ENCODE measurements at places on chromosomes 2 and 18.

DNA sequence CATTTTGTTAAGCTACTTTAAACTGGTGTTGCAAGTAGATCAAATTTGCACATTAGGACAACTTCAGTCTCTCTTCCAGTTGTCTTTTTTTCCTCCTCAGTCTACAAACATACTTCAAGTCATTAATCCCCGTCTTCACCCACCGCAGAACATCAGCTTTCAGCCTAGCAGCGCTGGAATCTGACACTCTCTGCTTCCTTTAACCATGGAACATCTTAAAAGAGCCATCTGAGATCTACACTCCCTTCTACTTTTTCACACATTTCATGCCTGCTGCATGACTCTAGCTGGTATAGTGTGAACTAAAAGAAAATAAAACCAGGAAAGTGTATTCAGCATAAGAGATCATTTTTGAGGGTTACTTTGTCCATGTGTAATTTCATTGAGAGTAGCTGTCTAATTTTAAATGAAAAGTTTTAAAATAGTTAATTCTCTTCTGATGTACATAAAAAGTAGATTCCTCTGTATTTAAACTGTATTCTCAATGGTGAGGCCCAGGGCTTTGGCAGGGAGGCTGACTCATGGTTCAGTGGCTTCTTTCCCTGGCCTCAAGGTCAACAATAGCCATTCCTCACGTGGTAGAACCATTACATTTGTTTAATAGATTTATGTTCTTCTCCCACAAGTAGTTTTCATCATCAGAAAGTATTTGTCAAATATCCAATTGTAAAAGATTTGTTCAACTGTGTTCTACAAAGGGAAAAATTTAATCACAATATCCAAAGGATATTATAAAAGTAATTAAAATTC, 16.5 kb downstream of the SGPP2 start:
- no peak for DNase-seq

DNA sequence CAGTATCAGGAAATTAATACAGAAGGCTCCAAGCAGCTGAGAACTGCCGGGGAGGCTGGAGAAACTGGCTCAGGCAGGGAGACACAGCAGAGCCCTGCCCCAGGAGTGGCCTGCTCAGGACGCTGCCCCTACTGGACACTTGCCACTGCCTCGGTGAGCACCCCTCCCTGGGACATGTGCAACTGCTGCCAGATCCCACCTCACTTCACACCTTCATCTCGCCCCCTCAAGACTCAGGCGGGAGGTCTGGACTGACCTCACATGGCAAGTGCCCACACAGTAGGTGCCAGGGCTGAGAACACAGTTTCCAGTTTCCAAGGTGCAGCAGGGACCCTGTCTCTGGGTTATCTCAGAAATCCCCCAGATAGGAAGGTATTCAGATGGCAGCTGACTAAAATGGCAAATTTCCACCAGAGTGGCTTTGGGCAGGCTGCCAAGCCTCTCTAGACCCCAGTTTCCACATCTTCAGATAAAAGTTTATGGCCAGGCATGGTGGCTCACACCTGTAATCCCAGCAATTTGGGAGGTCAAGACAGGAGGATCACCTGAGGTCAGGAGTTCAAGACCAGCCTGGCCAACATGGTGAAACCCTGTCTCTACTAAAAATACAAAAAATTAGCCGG, 33.7 kb upstream of the LBH start:
- no peak for DNase-seq

DNA sequence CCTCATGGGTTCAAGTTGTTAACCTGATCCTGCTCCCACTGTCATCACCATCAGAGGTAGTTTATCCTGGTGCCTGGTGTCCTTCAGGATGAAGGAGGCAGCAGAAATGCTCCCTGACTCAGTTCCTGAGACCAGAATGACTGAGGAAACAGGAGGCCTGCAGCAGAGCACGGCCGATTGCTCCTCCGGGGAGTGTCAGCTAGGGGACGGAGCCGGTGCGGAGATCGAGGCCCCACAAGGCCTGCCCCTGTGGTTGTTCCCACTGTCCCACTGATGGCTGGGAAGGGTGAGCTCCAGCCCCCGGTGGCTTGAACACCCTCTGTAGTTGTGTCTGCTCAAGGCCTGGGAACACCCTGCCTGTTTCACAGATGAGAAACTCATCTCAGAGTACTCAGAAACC, 45.6 kb downstream of the SH3BP4 start:
- DNase-seq = no peak

DNA sequence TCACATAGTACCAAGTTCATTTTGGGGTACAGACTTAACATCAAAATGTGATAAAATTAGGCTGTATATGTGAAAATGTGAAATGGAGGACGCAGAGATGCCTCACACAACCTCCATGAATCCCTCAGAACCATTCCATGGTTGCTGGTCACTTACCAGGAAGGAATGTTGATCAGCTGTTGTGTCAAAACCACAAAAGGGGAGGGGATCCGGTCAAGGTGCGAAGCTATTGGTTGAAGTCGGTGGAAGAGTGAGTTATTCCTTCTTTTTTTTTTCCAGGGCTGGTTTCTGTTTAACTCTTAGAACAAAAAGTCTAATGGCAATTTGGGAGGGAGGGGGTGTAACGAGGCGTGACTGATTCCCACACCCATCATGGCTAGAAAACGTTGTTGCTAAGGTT, 32.3 kb upstream of the REG3A start:
- no peak for DNase-seq

DNA sequence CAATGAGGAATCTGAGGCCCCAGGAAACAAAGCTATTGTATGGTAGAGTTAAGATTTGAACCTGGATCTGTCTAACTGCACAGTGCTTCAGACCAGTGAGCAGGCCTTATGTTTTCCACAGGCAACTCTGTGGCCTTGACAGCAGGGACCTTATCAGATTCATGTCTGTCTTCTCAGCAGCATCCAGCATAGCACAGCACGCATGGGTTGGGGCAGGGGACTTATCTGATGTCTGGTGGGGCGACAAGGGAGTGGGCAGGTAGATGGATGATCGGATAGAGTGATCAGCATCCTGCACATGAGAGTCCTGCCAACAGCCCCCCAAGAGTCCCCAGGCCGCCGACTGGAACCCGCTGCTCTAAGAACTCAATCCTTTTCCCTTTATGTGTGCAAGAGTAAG, 28.7 kb upstream of the KCNF1 start:
- no peak for DNase-seq

- DNase-seq = no peak
Measured at GRCh38 chr18:6941996-6942395, 175.6 kb downstream of the LAMA1 start.

DNA sequence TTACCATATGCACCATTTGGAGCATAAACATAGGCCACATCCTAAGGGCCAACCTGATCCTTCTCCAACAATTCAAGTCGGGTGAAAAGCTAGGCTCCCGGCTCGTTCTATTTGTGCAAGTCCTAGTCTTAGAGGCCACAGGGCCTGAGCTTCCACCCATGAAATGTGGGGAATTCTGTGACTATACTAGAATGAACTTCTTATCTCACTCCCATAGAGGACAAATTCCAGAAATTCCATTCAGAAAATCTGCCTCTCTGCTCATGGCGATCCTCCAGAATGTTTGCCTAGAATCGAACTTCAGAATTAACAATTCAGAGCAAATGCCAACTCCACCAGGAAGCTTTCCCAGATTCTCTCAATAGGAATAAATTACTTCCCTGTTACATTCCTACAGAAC, 187.9 kb downstream of the BCL11A start:
- DNase-seq = no peak

DNA sequence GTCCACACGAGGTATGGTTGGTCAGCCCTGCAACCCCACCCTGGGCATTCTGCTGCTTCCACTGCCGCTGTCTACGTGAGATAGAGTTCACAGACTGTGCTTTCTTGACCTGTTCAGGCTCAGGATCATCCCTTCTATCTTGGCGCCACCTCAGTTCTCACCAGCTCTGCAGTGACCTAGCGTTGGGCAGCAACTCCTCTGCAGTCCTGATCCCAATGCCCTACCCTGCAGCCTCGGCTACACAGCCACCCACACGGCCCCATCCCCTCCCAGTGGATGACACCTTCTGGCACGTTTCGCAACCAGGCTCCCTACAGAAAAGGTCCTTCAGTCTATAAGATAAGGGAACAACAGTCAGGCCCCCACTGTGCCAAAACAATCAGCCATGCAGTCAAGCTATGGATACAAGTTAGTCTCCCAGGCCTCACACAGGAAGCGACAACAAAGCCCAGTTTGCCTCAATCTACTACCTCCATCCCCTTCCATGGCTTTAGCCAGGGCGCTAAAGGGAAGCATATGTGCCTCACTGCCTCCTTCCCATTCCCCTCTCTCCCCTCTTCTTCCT, 317.9 kb upstream of the PKDCC start:
- DNase-seq = no peak

DNA sequence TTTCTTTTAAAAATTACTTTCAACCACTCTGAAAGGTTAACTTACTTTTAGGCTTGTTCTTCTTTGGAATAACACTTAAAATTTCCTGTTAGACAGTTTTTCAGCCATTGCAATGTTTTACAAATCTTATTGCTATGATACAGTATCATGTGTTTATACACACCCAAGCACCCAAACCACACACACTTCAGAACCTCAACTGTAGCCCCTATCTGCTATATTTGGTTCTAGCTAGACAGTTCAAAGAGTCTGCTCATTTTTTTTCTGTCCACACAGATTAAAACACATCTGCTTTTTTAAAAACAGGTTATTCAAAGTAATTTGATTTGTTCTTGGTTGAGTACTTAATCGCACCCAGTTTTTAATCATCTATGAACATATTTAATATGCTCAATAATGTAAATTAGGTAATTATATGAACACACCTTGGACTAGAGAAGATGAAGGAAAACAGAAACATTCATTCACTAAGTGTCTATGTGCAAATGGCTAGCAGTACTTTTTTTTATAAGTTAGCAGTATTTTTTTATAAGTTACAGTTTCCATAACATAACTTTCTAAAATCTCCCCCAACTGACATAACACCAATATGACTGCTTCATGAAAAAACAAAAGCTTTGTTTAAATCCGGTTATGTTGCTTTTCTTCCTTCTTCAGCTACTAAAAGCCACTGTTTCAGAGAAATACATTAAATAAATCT, 17.6 kb downstream of the FBXO11 start:
- peak; percentile 75 for DNase-seq

- no peak for DNase-seq
Measured at GRCh38 chr2:30400151-30400954, 46.7 kb upstream of the LCLAT1 start.

GRCh38 chr2:15177103-15177502, 384.0 kb downstream of the NBAS start:
- peak; percentile 59 for DNase-seq

GRCh38 chr2:197281421-197281820, 29.2 kb downstream of the ANKRD44 start:
- no peak for DNase-seq

GRCh38 chr18:25445430-25445829, 93.5 kb upstream of the ZNF521 start:
- DNase-seq = no peak

DNA sequence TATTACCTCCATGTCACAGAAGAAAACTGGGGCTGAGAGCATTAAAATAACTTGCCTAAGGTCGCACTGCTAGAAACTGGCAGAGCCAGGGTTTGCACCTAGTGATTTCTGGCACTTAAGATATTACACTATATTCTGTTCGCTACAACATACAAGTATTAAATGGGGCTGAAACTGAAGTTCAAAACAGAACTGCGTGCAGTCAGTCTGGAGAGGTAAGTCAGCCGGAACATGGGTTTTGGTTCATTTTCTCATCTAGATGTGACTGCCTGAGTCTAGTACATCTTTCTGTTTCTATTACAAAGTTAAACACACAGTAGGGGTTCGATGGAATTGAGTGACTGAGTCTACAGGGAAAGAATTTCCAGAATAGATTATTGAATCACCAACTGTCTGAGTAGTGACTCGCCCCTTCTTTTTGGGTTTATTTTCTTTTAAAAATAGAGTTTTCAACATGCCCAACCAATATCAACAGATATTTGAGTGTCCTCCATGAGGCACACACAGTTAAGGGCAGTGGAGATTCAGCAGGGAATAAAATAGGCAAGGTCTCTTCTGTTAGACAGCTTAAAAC, 150.8 kb downstream of the RNF152 start:
- no peak for DNase-seq

DNA sequence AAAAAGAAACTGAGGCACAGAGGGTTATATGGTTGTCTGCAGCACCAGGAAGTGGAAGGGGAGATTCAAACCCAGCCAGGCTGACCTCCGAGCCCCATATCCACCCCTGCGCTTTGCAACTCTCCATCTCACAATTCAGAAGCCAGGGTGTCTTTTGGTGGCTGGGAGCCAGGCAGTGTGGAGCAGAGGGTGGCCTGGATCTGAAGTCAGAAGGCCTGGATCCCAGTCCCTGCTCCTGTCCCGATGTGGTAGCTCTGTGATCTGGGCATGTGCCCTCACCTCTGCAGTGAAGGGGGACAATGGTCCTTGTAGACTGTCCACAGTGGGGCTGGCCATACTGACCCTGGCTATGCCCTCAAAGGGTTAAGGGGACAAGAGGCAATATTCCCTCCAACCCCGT, 57.0 kb downstream of the CIB4 start:
- DNase-seq = no peak
